ENCODE measurements at places on chromosomes 1 and 21.
A peak's percentile ranks its signal among the peaks of the same experiment; 100 is the strongest.

DNA sequence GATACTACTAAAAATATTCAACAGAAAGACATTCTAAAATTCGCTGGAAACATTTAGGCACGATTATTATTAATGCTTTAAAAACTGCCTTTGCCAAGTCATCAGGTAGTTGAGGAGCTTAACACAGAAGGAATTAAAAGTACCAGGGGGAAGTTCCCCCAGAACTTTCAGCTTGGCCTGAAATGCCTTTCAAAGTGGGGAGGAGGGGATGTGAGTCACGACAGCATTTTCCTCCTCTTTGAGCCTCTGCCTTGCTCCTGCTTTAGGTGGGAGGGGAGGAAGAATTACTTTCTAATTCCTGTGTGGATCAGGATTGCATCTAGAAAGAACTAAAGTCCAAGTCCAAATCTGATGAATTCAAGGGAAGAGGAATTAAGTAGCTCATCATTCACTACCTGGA, 183.7 kb downstream of the CLIC6 start:
- no peak for DNase-seq

DNA sequence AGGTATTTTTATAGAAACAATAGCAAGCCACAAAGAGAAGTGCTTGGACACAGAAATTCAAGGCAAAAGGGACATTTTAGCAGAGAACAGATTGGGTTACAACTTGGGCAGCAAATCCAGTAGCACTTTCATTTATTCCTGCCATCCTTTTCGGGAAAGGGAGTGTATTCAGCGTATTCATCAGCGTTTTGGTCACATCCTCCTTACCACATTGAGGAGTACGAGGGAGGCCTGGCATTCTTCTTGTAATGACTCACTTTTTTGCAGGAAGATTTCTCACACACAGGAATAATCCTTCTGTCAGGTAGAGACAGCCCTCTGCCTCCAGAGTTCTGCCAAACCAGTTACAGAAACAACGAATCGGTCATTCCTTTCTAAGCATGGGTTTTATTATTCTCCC, 18.1 kb upstream of the FAM78B start:
- DNase-seq: no peak

GRCh38 chr1:161986328-161986727, 37.3 kb downstream of the OLFML2B start:
- no peak for DNase-seq

DNA sequence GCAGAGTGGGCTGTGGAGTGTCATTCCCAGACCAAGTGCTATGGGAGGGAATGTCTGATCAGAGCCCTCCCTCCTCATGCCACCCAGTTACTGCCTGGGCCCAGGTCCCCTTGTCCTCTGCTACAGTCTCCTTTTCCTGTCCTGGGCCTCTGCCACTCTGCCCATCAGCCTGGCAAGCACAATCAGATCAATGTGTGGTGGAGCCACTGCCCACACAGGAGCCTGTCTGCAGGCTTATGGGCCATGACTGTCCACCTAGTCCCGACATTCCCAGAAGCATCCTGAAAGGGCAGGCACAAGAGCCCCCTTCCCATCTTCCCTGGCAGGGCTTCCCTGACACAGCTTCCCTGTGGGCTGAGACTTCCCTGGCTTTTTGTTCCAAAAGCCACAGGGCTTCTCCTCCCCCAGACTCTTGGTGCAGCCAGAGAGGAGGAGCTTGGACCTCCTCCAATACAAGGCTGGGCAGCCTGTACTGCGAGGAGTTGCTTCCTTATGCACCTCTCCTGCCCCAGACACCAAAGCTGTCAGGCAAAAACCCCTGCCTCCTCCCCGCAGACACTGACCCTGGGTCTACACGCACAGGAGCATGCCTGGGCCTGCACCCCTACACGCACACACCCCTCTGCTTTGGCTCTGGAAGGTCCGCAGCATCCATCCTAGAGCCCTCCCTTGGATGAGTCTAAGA, 29.2 kb upstream of the CNTN2 start:
- no peak for DNase-seq

DNA sequence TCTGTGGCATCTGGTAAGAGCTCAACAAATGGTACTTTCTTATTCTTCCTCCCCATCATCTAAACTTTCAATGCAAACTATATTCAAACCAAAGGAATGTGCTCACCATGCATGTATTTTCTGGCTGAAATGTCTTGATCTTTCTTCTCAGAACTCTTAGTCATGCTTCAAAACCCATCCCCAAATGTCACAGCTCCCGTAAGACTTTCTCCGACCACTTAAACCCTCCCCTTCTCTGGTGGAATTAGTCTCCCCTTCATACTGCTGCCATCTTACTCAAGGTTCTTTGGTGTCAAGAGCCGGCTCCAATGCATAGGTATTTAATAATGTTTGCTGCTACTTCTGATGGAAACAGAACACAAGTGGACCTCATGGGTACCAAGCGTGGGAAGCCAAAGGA, 538.1 kb downstream of the MATN1 start:
- DNase-seq: no peak

DNA sequence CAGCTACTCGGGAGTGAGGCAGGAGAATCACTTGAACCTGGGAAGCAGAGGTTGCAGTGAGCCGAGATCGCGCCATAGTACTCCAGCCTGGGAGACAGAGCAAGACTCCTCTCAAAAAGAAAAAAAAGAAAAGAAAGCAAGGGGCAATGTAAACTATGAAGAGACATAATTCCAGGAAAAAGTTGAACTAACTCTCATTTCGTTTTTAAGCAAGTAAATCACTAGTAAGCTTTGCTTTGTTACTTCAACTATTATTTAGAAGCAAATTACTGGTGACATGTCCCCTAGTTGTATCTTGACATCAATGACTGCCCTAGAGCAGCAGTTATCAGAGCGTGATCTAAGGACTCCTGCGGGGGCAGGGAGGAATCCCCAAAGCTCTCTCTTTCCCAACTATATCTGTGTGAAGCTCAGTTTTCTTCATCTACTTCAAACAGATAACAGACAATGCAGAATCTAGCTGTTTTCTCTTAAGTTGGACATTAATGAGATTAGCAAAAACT, 18.7 kb downstream of the CLSTN1 start:
- DNase-seq: no peak

DNA sequence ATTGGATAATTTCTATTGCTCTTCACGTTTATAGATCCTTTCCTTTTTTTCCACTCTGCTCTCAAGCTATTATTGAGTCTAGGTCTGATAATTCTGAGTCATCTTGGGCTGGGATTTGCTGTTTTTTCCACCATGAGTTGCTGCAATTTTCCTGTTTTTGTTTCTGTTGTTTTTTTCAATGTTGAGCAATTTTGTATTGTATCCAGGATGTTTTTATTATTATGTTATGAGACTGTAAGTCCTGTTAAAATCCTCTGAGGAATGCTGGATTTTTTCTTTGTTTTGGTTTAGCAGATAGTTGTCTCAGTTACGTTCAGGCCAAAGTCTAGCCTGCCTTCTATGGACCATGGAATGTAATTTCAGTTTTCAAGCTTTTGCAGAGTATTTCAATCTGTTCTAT, 13.0 kb upstream of the SLC35A3 start:
- no peak for DNase-seq

DNA sequence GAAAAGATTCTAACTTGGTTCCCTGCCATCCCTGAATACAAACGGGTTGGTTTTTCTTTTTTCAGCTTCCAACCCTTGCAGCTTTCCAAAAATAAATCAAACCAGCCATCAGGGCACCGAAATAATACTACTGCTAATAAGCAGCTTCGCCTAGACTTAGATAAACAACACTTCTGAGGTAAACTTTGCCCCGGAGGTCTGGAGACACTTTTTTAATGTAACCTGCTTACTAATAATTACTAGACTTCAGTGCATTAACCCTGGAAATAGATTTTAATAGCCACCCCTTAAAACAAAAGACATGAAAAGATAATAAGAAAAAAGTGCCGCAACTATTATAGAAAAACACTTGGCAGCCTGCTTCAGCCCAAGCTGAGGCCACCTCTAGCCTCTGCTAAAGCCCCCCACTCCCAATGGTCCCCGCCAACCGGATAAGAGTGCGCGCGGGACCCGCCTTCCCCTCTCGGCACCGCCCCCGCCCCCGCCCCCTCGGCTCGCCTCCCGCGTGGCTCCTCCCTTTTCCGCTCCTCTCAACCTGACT, 405 bp upstream of the GADD45A start:
- DNase-seq: peak; percentile 69

GRCh38 chr21:42760951-42761751, 107.7 kb downstream of the PDE9A start:
- no peak for DNase-seq

DNA sequence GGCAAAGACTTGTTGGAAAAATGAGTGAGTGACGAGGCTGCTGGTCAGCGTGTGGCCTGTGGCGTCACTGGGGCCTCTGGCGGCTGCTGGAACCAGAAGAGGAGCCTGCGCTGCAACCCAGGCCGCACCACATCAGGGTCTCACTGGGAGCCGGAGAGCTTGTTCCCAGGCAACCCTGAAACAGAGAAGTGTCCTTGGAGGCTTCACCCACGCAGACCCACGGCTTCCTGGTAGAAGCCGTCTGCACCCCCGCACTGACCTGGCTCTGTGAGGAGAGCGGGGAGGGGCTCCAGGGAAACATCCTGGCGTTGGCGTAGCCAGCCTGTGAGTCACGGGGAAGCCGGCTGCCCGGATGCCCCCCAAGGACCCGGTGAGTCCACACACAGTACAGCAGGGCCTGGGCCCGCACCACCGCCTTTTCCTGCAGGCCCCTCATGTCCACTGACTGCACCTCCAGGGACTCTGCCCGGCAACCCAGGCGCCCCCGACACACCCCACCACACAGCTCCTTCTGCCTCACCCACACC, 57.4 kb downstream of the COL6A1 start:
- no peak for DNase-seq

DNA sequence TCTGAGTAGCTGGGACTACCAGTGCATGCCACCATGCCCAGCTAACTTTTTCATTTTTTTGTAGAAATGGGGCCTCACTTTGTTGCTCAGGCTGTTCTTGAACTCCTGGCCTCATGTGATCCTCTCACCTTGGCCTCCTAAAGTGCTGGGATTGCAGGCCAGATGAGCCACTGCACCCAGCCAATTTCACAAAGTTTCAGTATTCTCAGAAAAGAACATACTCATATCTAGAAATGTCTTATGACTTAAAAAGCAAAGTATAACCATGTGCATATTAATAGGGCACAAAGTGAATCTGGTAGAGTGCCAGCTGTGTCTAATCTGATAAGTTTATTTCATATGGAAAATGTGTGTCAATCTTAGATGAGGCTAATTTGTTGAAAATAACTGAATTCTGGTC, 87.5 kb upstream of the CACYBP start:
- no peak for DNase-seq

- DNase-seq: peak; percentile 27
Measured at GRCh38 chr1:95197616-95198252, 36.3 kb upstream of the RWDD3 start.

DNA sequence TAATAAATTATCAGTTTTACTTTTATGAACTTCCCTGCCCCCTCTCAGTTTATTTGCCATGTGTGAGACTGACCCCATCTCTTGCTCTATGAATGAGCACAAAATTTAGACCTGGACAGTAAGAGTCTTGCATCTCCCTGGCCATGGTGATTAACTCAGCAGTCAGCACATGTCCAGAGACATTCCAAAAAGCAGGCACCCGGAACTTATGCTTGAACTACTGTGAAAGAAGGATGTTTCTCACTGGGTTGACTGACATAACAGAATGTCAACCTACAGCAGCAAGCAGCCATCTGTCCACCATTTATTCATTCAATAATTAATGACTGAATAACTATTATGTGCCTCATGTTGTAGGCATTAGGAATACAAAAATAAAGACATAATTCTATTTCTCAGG, 11.3 kb upstream of the SEC16B start:
- no peak for DNase-seq

- no peak for DNase-seq
Measured at GRCh38 chr1:95437011-95437410, 203.0 kb downstream of the RWDD3 start.

DNA sequence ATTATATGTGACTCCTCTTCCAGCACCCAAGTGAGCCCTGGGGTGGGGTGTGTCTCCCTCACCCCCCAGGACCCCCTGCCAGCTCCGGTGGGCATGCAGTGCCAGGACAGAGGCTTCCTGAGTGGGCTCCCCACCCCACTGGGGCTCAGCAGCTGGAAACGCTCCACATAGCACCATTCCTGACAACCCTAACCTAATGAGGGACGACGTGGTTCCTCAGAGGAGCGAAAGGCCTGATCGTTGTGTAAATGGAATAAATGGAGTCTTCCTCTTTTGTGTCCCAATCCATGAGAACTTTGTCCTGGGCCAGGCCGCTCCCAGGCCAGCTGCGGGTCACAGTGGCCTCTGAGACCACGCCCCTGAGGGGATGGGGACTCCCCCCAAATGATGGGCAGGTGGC, 1.8 kb upstream of the TSPEAR start:
- DNase-seq: no peak

DNA sequence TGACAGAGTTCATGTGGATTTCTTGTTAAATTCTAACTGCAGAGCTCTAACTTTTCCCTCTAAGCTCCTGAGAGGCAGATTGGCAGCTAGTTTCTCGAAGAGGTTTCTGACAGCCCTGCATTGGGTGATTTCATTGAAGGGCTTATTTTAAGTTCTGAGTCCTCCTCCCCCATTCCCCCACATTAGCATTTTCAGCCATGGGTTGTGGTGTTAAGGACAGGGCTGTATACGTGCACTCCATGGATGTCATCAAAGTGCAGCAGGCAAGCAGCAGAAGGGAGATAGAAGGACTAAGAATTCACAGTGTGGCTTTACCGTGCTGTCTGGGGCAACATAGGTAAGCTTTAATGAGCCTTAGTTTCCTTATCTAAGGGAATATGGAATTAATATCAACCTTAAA, 19.0 kb downstream of the CRYZ start:
- DNase-seq: no peak

DNA sequence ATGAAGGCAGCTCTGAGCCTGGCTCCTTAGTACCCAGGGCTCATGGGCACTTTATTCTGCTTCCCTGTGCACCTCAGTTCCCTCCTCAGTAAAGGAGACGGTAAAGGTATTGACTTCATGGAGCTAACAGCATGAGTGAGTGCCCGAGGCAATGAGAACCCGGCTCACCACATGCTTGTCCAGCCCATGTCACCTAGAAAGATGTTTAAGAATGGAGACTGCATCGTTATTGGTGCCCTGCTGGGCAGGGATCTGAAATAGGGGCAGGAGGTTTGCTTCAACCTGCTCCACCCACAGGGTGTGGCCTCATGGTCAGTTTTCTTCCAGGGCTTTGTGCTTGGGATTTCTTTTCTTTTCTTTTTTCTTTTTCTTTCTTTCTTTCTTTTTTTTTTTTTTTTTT, 7.0 kb upstream of the KCNE1 start:
- DNase-seq: no peak

DNA sequence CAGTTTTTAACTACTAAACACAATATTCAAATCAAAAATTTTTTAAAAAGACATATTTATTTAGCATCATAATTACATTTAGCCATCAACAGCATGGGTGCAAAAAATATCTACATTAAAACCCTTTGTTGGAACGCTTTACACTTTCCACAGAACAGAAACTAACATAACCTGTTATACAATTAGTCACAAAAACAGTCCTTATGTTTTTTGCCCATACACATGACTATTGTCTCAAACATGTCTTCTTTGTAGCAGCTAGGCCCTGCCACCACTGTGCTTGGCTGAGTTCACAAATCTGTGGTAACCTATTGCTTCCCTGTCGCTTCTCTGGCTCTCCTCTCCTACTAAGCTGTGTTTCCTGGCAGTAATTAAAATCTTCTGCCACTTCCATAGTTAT, 1350.0 kb upstream of the ADGRL2 start:
- no peak for DNase-seq
